Omental fat pad (tissue), 4 donors: ENCODE measurements at places on chromosomes 16 and 17. TPM values are rescaled to one million over a fixed set of nuclear protein-coding genes. Genes with fewer than 3 reads are reported as not detected.

HBA1 gene
- total RNA-seq = 56.8 TPM

GPR139 gene
- total RNA-seq = not detected

SPIRE2 gene
- 2.4 TPM for total RNA-seq

HOXB6 gene
- total RNA-seq = 21.0 TPM

SPN gene
- 0.46 TPM for total RNA-seq

PLLP gene
- 49.1 TPM for total RNA-seq

OMG gene
- total RNA-seq = 0.84 TPM

ANKRD40CL gene
- not detected for total RNA-seq

CACNG3 gene
- total RNA-seq = not detected

GDPD1 gene
- total RNA-seq = 0.24 TPM

SHCBP1 gene
- 1.9 TPM for total RNA-seq

TBX4 gene
- total RNA-seq = not detected

LPO gene
- not detected for total RNA-seq

DRC7 gene
- not detected for total RNA-seq

PRR29 gene
- total RNA-seq = 1.1 TPM

PABPN1L gene
- not detected for total RNA-seq

CLEC3A gene
- total RNA-seq = not detected

ZNF785 gene
- total RNA-seq = 7.3 TPM

PPM1E gene
- total RNA-seq = not detected

C16orf89 gene
- 3.8 TPM for total RNA-seq

LDHD gene
- 52.5 TPM for total RNA-seq

KRTAP2-2 gene
- not detected for total RNA-seq

KCNH4 gene
- 0.44 TPM for total RNA-seq

CDH8 gene
- total RNA-seq = not detected

NUPR1 gene
- 31.6 TPM for total RNA-seq

FAM171A2 gene
- total RNA-seq = 0.95 TPM

DDX19B gene
- total RNA-seq = 35.8 TPM

DHRS7C gene
- total RNA-seq = not detected

NTN1 gene
- 3.7 TPM for total RNA-seq

NPIPB6 gene
- total RNA-seq = 3.1 TPM

KRTAP17-1 gene
- not detected for total RNA-seq

MT1M gene
- 43.1 TPM for total RNA-seq

SLC38A8 gene
- total RNA-seq = not detected

KRT33A gene
- not detected for total RNA-seq
